ENCODE measurements at places on chromosomes 5 and 9.

GRCh38 chr9:117546894-117547678 is 132.2 kb upstream of the ASTN2 start:
- DNase-seq, result no peak

- DNase-seq, result no peak
Observed at GRCh38 chr5:172833686-172834414, at the start of gene ERGIC1. Gene ERGIC1, plus strand, starts transcription at chr5:172834251. Its CDS starts 163 bp downstream, at chr5:172834414.

DNA sequence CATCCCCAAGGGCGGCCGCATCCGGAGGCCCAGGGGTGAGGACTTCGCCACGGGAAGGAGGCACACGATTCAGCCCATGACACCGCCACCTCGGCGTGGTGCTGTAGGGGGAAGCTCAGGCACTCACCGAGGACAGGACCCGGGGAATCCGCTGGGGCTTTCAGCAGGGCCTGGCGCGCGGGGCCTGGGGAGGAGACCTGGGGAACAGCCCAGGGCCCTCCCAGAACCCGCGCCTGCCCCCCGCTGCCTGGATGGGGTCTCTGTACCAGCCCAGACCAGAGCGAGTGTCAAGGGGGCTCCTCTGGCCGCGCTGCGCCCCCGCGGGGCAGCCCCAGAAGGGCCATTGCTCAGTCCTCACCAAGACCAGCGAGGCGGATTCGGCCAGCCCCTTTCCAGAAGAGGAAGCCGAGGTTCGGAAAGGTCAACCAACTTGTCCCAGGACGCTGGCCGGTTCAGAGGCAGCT is 12.8 kb downstream of the COL23A1 start:
- DNase-seq, result no peak

GRCh38 chr9:112188884-112189283 is 13.8 kb upstream of the SUSD1 start:
- DNase-seq, result no peak

DNA sequence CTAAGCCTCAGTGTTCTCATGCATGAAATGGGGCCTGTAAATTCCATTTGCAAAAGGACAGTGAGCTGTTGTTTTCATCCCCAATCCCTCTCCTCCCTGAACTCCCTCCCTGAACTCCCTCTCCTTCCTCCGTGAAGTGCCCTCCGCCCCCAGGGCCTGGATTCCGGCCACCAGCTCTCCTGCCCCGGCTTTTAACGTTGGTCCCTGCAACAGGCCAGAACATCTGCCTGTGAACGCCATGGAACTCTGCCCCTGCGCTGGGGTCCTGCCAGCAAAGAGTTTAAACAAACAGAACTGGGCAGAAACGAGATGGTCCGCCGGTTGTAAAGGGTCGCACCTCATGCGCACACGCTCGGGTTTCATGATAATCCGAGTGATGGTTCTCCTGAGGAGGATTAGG is 62.4 kb downstream of the SMIM23 start:
- no peak for DNase-seq

GRCh38 chr9:633461-633860 is 208.0 kb upstream of the DMRT1 start:
- no peak for DNase-seq

DNA sequence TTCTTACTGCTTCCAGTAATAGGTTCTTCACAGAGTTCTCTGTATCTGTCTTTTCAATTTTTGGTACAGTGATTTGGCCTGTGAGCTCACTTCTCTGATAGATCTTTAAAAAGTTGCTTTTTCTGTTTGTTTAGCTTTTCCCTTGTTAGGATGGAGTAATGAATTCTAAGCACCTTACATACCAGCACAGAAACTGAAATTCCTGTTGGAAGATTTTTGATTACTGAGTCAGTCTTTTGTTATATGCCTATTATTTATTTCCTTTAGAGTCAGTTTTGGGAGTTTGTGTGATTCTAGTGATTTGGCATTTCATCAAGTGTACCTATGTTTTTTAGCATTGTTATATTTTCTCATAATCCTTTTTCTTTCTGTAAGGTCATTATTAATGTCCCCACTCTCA is 37.6 kb upstream of the IPPK start:
- DNase-seq, result no peak

- DNase-seq, result no peak
Observed at GRCh38 chr9:109473329-109473728, 24.8 kb downstream of the PTPN3 start.

DNA sequence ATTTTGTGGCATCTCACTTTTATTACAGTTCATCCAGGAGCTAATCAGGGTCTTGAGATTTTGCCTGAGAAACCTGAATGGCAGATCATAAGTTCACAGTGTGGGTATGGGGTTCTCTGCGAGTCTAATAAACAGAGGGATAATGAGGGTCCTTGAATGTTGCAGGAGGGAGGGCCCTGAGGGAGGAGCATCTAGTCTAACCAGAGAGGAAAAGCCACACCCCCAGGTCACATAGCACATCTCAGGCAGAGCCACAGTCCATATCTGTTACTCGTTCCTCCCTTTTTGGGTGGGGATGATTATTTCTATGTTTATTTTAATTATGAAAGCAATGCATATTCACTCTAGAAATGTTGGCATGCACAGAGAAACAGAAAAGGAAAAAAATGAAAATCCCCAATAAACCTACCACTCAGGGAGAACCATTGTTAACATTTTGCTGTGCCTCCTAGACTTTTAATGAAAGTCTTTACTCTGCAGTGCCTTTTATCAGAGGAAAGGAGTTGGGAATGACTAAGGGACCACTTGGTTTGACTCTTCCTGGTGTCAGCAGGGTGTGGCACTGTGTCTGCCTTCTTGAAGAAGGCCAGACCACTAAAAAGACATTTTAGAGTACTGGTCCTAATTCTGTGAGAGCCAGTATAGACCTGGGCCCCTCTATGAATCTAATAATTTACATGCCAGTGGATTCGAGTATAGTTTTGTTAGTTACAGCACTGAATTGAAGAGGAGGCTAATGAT is 2.8 kb downstream of the GALNT12 start:
- DNase-seq, result no peak

GRCh38 chr9:133163504-133164172 is at the start of gene GBGT1:
Gene GBGT1, minus strand, starts transcription at chr9:133163914. Its CDS starts 1,502 bp downstream, at chr9:133162412.
- DNase-seq, result no peak

GRCh38 chr9:73655363-73655762 is 503.7 kb downstream of the ANXA1 start:
- no peak for DNase-seq

GRCh38 chr9:84701801-84702200 is 32.3 kb downstream of the NTRK2 start:
- DNase-seq, result no peak

GRCh38 chr5:33282696-33283095 is 158.1 kb upstream of the TARS1 start:
- DNase-seq, result no peak

- no peak for DNase-seq
Observed at GRCh38 chr5:63255594-63255993, 677.0 kb downstream of the LRRC70 start.

DNA sequence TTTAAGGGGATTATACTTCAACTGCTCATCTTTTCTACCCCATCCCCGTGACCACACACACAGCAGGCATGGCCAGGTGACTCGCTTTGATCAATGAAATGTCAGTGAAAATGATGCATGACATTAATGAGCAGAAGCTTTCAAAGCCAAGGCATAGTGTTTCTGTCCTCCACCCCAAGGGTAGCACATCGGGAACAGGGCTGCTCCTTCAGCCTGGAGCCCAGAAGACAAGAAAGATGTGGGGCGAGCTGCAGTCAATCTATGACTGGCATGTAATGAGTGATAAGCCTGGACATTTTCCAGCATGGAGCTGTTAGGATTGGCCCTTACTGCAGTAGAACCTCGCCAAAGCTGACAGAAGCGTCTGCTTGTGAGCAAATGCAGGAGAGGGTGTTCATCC is 122.6 kb upstream of the IRX2 start:
- DNase-seq, result no peak

DNA sequence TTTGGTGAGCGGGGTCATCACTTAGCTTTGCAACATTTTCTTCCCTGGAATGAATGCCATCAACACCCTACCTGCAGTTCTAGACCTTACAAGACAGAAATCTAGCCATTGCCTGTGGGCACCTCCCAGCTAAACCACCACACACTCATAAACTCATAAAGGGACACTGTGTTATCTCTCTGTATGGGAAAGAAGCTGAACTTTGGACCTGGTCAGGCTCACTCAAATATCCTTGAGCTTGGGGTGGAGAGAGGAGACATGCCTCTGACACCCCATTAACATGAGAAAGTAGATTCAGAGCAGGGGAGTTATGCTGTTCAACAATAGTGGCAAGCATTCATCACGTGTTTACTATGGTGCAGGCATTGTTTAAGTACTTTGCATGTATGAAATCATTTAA is 205.6 kb downstream of the ZNF462 start:
- no peak for DNase-seq

DNA sequence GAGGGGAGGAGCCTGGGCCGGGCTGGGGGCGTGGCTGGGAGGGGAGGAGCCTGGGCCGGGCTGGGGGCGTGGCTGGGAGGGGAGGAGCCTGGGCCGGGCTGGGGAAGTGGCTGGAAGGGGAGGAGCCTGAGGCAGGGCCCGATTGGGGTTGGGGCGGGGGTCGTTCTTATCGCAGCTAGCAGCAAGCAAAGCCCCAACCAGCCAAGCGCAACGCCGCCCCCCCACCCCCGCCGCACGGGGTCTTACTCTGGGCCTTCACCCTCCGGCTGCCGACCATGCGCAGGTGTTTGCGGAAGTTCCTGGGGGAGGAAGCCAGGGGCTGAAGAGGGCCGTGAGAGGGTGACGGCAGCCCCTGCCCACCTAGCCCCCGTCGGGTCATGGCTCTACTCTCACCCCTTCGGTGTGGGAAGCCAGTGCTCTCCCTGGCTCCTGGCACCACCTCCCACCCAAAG is 5.0 kb downstream of the NSMF start:
- DNase-seq, result no peak

DNA sequence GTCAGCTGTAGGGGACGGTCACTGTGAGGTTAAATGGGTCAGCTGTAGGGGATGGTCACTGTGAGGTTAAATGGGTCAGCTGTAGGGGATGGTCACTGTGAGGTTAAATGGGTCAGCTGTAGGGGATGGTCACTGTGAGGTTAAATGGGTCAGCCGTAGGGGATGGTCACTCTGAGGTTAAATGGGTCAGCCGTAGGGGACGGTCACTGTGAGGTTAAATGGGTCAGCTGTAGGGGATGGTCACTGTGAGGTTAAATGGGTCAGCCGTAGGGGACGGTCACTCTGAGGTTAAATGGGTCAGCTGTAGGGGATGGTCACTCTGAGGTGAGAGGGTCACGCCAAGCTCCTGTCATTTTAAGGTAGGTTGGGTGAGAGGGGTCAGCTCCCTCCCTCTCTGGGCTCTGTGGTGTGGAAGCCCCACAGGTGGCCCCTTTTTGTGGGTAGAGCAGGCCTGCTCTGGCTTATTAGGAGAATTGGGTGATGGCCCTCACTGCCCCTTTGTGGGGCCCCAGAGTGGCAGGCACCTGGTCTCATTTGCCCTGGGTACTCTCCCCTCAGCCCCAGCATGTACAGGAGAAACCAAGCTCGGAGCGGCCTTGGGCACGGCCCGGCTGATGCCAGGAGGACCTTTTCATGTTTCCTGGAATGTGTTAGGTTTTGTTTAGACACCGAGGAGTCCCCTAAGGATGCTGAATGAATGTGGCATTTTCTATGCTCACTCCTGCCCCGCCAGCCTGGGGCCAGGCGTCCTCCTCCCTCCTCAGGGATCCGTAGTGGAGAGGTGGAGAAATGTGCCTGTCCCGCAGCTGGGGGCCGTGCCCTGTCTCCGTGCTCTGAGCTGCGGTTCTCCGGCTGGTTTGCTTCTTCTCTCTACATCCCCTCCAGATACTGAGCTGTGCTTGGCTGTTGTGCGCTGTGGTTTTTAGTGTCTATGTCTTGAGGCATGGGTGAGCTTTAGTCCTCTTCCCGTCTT is 31.4 kb downstream of the AHRR start:
- DNase-seq, result no peak

Measured in stimulated activated CD8-positive, alpha-beta memory T cell treated with anti-CD3 and anti-CD28 coated beads, Interleukin-4, amount 100 ng/mL, for 1 hour (primary cell).